ENCODE measurements at places on chromosomes 11 and 22.

- no peak for DNase-seq
These were observed 13.4 kb downstream of the TTLL12 start for GRCh38 chr22:43173566-43173965.

- no peak for DNase-seq
These were observed 49.2 kb upstream of the OR4B1 start for GRCh38 chr11:48167380-48167779.

DNA sequence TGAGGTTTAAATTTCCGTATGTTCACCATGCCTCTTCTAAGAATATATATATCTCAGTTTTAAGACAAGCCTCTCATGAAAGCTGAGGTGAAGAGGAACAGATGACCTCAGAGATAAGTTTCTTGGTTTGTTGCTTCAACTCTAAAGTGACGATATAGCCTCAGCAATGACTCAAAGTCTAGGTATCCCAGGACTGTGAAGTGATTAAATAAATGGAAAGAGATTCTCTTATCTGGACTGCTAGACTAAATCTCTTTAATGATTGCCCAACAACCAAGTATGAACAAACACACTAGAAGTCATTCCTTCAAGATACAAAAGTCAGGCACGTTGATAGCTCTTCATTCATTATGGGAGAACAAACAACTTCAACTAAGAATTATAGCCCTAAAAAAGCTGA, 15.3 kb downstream of the CADM1 start:
- no peak for DNase-seq

DNA sequence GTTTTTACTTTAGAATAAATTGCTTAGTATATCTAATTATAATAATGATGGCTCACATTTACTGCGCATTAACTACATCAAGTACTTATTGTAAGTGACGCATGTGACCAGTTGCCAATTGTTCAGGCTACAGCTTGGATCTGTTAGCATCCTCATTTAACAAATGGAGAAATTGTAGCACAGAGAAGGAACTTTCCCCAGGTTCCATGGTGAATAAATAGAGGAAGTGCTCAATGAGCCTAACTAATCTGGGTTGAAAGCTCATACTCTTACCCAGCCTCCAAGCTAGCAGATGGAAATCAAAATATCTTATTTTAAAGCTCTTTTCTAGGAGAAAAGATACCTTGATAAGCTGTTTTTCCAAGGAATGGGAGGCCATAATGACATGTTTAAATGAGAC, 19.8 kb downstream of the MMP27 start:
- no peak for DNase-seq

DNA sequence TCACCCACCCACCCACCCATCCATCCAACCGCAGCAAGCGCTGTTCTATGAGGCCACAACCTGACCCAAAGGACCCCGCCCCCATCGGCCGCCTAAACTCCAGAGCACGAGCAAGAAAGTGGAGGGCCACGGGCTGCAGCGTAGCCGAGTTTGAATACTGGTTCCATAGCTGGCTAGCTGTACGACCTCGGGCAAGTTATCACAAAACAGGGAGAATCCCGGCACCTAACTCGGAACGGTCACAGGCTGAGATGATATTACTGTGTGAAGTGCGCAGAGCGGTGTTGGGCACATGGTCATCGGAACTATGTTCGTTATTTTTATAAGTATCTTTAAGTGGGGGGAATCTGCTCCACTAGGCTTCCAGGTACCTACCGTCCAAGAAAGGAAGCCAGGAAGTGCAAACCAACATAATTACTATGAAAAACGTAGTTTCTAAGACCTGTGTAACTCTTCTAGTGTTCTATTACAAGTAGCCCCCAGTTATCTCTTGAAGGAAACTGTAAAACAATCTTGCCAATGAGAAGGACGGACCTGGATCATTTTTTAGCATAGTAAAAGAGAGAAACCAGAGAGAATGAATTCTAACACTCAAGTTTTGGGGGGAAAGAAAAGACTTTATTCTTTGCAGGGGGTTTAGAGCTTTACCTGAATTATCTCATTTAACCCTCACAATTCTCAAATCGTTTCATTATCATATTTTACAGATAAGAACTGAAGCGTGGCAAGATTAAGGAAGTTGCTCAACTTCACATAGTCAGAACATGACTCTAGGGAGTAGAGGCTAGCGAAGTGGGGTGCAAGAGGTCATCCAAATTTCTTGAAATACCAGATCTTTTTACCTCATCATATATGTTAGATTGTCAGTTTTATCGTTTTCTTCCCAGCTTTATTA, 663 bp upstream of the BUD13 start:
- DNase-seq: no peak

Data from activated CD4-positive, alpha-beta T cell treated with anti-CD3 and anti-CD28 coated beads for 24 hours (primary cell).